Stimulated activated CD4-positive, alpha-beta T cell treated with anti-CD3 and anti-CD28 coated beads, Interleukin-4, amount 100 ng/mL, for 48 hours (primary cell): ENCODE measurements at places on chromosomes 13 and 19.

DNA sequence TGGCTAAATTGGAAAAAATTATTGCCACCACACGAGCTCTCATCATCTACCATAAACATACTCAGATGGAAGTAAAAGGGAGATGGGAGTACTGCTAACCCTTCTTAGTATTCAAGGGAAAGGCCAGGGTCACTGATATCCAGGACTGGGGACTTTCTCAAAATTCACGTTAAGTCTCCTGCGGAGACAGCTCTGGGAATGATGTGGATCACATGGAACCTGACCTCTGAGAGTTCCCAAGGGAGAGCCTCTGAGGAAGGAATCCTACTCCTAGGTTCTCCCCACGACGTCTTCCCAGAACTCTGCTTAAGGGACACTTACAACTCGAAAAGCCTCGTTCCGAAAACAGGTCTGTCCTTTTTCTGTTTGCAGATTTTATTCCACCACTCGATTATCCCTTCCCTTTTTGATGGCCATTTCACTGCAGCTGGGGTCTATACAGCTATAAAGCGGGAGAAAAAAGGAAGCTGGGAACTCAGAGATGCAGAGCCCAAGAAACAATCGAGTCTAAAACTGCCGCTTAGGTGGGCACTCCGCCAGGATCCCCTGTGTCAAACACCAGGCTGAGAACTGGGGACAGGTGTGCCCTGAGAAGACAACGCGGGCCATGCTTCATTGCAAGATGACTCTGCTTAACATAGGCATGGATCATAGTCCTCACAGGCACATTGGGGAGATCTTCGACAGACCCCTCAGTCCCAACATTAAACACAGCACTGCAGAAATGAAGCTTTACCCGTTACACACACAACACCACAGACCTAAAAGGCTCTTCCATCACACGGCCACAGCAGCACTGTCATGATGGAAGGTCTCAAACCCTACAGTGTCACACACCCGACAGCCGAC is 823 bp upstream of the ZNF567 start:
- no peak for DNase-seq

DNA sequence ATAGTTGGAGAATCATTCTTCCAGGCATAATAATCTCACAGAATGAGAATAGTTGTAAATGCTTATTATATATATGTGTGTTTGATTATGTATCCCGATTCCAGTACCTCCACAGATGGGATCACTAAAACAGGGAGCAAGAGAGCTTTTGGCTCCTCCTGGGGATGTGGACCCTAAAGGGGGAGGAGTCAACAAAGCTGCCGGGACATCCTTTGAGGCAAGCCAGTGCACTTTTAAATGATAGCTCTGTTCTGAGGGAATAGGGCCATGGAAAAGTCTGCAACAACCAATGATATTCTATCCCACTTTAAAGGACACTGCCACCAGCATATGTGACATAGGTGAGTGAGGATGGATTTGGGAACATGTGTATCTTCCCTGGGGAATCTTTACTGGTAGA is 40.8 kb downstream of the SLITRK5 start:
- DNase-seq = no peak

DNA sequence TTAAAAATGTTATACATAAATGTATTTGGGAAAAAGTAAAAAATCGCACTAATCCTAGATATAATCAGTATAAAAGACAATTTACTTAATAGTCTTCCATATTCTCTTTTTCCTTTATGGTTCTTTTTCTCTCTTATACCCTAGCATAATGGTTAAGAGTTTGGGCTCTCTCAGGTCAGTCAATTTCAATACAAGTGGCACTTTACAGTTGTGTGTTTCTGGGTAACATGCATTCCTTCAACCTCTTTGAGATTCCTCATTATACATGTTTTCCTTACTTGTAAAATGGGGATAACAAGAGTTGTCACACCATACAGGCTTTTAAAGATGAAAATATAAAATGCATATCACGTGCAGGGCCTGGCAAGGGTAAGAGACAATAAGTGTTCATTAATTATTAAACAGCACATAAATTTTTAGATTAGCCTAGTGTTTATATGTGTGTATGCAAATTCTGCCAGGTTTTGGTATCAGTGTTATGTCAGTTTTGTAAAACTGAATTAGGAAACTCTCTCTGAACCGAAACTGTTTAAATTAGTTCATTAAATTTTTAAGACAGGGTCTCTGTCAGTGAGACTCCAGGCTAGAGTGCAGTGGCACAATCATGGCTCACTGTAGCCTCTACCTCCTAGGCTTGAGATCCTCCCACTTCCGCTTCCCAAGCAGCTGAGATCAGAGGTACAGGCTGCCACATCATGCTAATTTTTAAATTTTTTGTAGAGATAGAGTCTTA is 49.8 kb downstream of the ELF1 start:
- no peak for DNase-seq

DNA sequence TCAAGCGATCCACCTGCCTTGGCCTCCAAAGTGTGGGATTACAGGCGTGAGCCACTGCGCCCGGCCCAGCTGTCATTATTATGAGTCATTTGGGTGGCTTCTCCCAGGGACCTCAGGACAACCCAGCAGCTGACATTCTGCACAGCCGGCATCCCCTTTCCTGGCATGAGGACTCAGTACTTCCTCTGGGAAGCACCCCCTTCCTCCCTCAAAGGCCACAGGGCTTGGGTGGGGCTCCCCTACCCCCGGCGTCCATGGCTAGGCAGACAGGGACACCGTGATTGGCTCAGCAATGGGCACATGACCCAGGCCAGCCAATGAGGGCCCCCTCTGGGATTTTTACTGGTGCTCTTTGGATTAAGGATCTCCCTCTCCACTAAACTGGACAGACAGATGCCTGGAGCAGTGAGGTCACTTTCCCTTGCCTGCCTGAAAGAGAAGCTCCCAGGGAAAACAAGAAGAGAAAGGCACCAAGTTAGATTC is 6.0 kb downstream of the KANK2 start:
- DNase-seq = no peak

- no peak for DNase-seq
Measured at GRCh38 chr19:40217027-40217810, 965 bp downstream of the TTC9B start.

DNA sequence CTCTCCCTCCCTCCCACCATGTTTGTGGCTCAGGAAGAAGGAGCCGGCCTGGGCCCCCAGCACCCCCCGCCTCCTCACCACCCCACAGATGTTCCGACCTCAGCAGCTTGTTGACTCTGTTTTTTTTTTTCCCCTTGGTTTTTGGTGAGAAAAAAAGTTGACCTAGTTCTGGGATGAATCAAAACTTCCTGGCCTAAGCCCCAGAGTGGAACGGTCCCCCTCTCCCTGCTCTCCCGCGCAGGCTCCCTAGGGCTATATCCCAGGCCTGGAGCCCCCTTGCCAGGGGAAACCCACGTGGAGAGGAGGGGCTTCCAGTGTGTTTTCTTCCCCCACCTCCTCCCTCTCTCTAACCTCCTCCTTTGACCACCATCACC is 4.0 kb downstream of the COL5A3 start:
- no peak for DNase-seq

- DNase-seq = no peak
Measured at GRCh38 chr19:49213791-49214190, 56.2 kb downstream of the TRPM4 start.

DNA sequence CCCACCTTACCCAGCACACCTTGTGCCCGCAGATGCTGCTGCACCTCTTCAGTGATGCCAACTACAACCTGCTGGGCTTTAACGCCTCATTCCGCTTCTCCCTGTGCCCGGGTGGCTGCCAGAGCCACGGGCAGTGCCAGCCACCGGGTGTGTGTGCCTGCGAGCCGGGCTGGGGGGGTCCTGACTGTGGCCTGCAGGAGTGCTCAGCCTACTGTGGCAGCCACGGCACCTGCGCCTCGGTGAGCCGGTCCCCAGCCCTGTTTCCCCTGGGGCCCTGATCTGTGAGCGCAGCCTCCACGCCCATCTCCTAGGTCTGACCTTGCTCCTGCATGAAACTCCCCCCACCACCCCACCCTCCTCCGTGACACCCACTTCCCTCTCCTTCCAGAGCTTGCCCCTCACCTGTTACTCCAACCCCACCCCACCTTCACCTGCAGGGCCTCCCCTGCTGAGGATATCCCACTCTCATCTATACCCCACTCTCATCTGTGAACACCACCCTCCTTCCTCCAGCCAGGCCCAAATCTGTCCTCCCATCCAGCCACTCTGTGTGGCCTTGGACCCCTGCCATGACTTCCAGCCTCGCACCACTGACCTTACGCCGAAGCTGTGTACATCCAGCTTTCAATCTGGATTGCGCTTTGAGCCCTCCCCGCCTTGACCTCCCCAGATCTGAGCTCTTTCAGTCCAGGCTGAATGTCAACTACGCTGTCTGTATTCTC is 8.7 kb downstream of the MEGF8 start:
- no peak for DNase-seq

DNA sequence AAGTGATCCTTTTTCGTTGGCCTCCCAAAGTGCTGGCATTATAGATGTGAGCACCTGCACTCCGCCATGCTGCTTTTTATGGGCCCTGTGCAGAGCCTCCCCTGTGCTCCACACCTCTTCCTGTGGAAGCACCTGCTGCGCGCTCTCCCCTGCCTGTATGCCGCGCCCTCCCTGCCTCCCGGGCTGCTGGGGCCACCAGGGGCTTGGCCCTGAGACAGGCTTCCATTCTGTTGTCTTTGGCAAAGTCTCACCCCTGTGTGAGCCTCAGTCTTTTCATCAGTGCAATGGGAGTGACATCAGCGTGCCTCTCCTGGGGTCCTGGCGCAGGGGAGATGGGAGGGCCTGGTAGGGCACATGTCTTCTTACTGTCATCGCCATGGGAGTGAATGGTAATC is 1.3 kb downstream of the FAM174C start:
- no peak for DNase-seq

GRCh38 chr13:100561599-100562204 is 26.9 kb downstream of the GGACT start:
- DNase-seq = no peak

DNA sequence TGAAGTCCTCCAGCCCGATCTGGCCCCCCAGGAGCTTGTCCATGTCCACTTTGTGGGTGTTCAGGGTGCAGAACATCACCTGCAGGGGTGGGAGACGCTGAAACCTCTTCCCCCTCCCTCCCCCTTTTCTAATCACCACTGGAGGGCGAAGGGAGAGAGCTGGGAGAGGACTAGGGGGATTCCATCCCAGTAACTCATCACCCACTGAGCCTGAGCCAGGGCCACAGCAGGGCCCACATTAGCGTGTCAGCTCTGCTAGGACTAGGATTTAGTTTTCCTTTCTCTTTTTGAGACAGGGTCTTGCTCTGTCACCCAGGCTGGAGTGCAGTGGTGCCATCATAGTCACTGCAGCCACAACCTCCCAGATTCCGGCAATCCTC is 5.5 kb upstream of the PTGER1 start:
- no peak for DNase-seq

- no peak for DNase-seq
Measured at GRCh38 chr19:7658219-7658686, 10.6 kb upstream of the RETN start.

GRCh38 chr13:42229287-42229686 is 42.7 kb upstream of the AKAP11 start:
- DNase-seq = no peak

- DNase-seq = no peak
Measured at GRCh38 chr19:5309438-5310204, 31.0 kb downstream of the PTPRS start.

DNA sequence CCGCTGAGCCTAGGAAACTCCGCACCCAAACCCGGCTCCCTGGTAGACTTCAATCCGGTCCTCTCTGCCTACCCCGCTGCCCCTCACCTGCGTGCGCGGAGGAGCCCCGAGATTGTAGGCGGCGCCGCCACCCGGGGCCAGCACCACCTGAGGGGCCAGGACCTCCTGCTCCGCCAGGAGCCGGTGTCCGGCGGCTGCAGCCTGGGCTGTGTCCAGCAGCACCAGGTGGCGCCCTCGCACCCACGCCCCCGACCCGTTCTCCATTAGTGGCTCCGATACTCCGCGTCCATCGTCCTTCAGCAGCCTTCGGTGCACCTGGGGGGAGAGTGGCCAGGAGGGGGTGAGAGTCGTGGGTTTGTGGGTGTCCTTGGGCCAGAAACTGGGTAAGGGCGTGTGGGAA is 18.5 kb downstream of the MAN2B1 start:
- no peak for DNase-seq

DNA sequence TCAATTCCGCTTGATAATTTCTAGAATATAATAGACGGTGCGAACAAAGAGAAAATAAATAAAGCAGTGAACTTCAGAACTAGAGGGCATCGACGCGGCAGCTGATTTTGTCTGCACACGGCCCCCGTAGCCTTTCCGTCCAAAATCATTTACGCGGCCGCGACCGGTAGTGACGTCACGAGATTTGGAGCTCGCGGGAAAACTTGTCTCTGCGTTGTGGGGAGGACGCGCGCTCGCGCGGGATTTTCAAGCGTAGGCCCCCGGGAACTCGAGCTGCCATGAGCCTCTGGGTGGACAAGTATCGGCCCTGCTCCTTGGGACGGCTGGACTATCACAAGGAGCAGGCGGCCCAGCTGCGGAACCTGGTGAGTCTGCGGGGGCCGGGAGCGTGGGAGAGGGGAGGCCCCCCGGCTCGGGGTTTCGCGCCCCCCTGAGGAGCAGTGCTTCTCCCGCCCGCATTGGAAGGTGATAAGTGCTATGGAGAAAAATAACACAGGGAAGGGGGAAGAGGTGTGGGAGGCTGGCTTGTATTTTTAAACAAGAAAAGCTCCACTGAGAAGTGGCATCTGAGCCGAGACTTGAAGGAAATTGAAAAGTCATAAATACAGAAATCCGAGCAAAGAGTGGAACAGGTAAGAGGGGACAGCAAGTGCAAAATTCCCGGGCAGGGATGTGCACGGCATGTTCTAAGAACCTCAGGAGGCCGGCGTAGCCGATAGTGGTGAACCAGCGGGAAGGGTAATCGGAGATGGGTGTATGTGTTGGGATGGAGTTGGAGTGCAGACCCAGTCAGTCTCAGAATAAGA is at the start of gene RFC3:
Gene RFC3 (plus strand): TSS at position 249 of the 806 bp plus-strand sequence. CDS start 30 bp downstream, at position 279.
- DNase-seq = peak; percentile 88

GRCh38 chr13:112071723-112072533 is 5.0 kb downstream of the SOX1 start:
- DNase-seq = no peak

GRCh38 chr19:19711934-19712828 is 20.7 kb downstream of the ZNF14 start:
- no peak for DNase-seq

- no peak for DNase-seq
Measured at GRCh38 chr13:102913914-102914313, 68.1 kb downstream of the ERCC5 start.

- DNase-seq = no peak
Measured at GRCh38 chr19:44677019-44677811, 5.9 kb downstream of the CEACAM19 start.

DNA sequence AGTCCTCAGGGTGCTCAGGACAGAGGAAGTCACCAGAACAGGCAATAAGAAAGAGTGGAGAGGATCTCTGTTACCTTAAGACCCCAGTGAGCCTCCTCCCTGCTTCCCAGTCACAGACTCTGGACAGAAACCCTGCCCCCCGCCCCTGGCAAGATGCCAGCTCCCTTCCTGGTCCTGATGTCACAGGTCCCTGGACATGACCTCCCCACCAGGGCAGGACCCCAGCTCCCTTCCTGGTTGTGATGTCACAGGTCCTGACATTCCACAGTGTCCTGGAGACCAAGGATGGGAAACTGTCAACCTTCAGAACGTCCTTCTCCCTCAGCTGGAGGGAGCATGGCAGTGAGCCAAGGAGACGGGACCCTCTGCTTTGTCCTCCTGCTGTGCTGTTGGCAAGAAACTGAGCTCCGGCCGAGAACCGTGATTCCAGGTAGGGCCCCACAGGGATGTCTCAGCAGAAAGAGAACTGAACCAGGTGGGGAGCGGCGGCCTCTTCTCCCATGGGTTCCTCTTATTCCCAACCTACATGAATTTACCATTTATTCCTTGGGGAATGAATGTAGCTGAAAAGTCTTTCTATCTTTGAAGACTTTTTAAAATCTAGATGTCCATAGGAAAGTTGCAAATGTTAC is at the start of gene SPACA7:
Gene SPACA7 (plus strand): TSS at position 306 of the 632 bp plus-strand sequence. CDS start 31 bp downstream, at position 337.
- DNase-seq = no peak

- DNase-seq = no peak
Measured at GRCh38 chr19:5417495-5418436, 37.5 kb upstream of the ZNRF4 start.
